Stomach (tissue), 19 donors: ENCODE measurements at places on chromosomes 2 and 18. TPM values are rescaled to one million over a fixed set of nuclear protein-coding genes. Genes with fewer than 3 reads are reported as not detected.

The IL1A gene
- not detected for total RNA-seq

The GRB14 gene
- 32.7 TPM for total RNA-seq

The NCKAP1 gene
- total RNA-seq, result 262 TPM

The CFAP65 gene
- not detected for total RNA-seq

The AOX1 gene
- total RNA-seq, result 18.0 TPM

The STAM2 gene
- total RNA-seq, result 53.0 TPM

The SAP130 gene
- total RNA-seq, result 4.8 TPM

The AP1S3 gene
- 4.8 TPM for total RNA-seq

DNA sequence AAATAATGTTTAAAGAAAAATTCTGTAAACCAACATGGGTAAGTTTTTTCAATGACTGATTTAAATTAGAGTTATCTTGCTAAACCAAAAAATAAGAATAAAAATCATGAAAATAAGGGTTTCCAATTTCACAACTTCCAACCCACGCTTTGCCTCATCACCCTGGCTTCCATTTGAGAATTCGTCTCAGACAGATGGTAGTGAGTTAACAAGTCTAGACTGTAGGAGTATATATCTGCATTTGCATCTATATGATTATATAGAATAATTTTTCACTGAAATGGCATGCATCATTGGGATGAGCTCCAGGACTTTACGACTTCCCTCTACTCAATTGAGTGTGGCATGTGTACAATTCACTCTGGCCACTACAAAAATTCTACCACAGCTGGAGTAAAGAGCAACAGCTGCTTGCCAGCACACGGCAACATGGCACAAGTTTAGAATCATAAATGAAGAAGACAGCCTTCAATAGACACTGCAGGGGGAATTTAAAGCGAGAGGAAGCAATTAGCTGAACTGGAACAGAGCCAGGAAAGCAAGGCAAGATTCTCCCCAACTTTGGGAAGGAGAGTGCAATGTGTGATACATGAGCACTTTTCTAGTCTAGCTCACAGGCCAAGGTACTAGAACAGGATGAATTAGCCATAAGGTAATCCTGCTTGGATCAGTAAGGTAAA lies 1673.5 kb upstream of the CELF4 start:
- DNase-seq, result no peak

DNA sequence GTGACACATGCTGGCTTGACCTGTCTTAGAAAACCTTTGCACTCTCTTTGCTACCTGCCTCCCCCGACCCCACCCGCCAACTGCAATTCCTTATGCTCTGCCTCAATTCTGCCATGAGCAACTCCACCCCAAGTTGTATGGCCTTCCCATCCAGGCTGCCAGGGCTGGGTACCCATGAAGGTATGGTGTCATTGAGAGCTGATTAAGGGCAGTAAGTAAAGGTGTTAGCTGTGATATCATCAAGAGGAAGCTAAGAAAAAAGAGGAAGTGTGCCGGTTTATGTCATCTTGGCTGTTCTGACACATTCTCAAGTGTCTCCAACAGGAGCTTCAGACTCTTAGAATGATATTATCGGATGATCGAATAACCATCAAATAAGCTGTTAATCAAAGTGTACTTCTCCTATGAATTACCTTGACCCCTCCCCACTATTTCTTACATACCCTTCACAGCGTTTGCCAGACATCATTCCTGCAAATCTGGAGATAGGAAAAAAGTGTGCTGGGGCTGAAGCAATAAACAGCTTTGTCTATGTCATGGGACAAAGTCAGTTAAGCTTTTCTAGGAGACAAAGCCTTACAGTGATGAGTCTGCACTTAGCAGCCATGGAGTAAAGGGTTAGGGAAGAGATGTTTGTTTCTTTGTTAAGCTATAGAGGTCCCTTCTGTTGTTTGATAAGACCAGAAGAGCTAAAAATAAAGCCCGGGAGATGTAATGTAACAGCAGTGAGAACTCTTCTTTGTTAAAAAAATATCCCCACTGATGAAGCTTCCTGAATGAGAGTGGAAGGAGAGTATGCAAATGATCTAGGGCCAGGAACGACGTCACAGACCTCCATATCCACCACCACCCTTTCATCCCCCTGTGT lies 40.4 kb upstream of the SMAD2 start:
- no peak for DNase-seq

GRCh38 chr2:155867564-155867963 lies 465.0 kb downstream of the NR4A2 start:
- DNase-seq, result no peak

GRCh38 chr2:44844651-44845270 lies 96.7 kb upstream of the SIX3 start:
- no peak for DNase-seq

GRCh38 chr2:151651274-151651673 lies 83.0 kb downstream of the NEB start:
- DNase-seq, result no peak

DNA sequence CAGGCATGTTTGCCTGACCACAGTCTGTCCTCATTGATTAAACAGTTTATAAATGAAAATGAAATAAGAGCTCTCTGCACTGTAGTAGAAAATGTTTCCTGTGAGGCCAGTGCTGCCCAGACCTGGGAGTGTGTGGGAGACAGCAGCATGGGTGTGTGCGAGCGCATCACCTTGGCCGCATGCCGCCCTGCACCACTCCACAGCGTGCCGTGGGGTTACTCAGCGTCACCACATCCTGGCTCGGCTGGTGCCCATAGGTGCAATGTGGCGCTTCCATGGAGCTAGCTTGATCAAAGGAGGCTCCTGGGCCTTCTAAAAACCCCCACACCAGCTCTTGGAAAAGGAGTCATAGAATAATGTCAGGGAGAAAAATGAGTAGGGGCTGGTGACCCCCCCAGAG lies 76.0 kb upstream of the EPC2 start:
- DNase-seq, result no peak

DNA sequence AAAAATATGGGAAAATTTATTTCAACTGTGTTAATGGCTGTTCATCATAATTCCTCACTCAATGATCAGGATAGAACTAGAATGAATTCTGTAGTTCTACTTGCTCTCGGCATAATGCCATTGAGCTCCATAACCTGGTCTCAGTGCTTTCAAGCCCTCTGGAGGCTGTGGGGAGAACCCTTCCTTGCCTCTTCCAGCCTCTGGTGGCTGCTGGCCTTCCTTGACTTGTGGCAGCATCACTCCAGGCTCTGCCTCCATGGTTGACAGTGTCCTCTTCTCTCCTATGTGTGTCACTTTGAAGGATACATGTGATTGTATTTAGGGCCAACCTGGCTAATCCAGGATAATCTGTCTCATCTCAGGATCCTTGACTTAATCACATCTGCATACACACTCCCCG lies 26.9 kb upstream of the CABYR start:
- DNase-seq, result no peak

GRCh38 chr2:230602562-230603230 lies 109.9 kb upstream of the CAB39 start:
- no peak for DNase-seq

GRCh38 chr18:77254711-77255405 lies 5.2 kb downstream of the GALR1 start:
- no peak for DNase-seq

- no peak for DNase-seq
These were observed 247.3 kb upstream of the SP5 start for GRCh38 chr2:170467568-170468422.

DNA sequence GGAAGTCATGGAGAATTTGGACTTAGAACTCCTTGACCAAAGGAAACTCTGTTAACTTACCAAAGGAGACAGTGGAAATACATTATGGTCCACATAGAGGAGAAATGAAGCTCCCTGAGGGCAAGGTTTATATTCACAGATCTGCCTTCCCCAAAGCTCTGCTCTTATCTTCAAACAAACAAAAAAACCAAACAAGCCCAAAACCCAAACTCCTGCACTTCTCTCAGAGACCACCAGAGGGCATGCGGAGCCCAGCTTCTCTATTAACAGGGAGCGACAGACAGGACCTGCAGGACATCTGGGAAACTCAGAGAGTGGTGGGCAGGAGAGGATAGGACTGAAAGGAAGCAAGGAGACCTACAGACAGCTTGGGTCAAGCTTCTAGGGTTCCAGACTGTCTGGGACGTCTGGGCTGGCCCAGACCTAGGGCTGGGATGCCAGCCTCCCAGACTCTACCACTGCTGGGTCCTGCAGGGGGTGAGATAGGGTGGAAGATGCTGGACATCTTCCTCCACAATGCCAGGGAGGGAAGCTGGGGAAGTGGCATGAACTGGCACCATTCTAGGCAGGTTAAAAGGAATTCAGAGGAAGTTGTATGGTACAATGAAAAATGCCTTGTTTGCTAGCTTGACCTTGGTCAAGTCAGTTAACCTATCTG lies 4.0 kb upstream of the WNT10A start:
- peak; percentile 75 for DNase-seq

- no peak for DNase-seq
These were observed 319.5 kb downstream of the ALK start for GRCh38 chr2:29601872-29602271.

DNA sequence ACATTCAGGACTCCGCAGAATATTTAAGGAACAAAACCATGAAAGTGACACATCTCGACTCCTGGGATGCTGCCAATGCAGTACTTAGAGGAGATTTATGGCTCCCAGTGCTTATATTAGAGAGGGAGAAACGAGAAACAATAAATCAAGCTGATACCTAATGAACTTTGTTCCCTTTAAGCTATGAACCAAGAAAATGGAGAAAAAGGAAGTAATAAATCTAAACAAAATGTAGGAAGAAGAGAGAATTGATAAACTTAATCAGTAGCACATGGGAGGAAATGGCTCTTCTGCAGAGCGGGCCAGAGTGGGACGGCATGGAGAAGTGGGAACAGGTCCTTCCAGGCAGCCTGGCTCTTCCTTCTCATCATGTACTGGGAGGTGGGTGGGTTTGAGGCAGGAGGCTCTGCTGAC lies 42.7 kb downstream of the NPPC start:
- DNase-seq, result no peak

- DNase-seq, result no peak
These were observed 954.7 kb upstream of the FANCL start for GRCh38 chr2:59195851-59196250.

- peak; percentile 84 for DNase-seq
These were observed at the start of gene GNAL for GRCh38 chr18:11688972-11689668. Gene GNAL, plus strand, starts transcription at chr18:11689264. Its CDS starts 300 bp downstream, at chr18:11689564.

DNA sequence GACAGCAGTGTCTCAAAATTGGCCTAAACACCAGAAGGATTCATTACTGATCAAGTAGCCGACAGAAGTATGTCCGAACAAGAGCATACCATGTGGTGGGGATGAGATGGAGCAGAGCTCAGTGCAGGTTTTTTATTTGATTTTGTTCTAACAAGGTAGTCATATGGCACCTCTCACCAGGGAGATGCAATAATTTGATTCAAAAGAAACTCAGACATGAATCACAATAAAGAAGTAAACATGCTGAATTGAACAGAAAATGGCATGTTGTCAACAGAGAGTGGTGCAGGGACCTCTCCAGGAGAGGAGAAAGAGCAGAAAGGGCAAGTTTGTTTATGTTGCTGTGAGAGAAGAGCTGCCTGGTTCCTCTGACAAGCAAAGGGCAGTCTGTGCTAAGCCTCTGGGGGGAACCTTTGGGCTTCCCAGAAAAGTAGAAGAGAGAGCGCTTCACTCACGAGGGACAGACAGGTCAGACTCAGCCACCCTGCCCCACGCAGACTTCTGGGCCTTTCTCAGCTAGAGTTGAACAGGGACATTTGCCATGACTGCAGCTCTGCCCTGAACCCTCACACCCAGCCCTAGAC lies 351.3 kb upstream of the RAB12 start:
- no peak for DNase-seq

GRCh38 chr2:157312866-157313486 lies 12.6 kb downstream of the ERMN start:
- DNase-seq, result no peak

- peak; percentile 49 for DNase-seq
These were observed 13.2 kb downstream of the SPATS2L start for GRCh38 chr2:200319548-200320337.

DNA sequence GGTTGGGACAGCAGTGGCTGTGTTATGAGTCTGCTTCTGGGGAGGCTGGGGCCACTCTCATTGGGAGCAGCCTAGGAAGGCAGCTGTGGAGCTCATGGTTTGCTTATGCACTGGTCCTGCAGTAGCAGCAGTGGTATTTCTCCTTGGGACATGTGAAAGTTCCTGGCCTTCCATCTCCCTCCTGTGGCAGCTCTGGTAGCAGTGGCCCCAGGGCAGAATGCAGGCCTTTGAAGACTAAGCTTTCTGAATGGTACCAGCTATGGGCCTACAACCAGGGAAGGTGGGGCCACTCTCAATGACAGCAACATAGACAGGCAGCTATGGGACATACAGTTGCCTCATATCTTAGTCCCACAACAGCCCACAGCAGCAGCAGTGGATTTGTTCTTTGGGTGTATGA lies 117.3 kb upstream of the VWC2L start:
- DNase-seq, result no peak

GRCh38 chr2:201909961-201910361 lies 103.6 kb downstream of the CDK15 start:
- DNase-seq, result peak; percentile 75

DNA sequence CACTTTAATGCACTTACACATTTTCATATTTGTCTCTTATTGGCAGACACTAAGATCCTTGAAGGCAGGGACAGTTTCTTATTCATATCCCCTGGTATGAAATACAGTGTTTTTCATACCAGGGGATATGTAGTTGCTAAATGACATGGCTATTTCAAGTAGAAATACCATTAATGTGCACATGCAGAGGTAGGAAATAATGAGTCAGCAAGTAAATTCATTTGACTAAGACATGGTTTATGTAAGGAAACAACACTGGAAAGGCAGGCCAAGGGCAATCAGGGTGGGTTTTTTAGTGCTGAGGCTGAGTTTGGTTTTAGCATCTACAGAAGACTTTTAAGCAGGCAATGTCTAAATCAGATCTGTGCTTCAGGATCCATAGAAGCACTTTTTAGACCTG lies 155.9 kb downstream of the WDPCP start:
- no peak for DNase-seq

DNA sequence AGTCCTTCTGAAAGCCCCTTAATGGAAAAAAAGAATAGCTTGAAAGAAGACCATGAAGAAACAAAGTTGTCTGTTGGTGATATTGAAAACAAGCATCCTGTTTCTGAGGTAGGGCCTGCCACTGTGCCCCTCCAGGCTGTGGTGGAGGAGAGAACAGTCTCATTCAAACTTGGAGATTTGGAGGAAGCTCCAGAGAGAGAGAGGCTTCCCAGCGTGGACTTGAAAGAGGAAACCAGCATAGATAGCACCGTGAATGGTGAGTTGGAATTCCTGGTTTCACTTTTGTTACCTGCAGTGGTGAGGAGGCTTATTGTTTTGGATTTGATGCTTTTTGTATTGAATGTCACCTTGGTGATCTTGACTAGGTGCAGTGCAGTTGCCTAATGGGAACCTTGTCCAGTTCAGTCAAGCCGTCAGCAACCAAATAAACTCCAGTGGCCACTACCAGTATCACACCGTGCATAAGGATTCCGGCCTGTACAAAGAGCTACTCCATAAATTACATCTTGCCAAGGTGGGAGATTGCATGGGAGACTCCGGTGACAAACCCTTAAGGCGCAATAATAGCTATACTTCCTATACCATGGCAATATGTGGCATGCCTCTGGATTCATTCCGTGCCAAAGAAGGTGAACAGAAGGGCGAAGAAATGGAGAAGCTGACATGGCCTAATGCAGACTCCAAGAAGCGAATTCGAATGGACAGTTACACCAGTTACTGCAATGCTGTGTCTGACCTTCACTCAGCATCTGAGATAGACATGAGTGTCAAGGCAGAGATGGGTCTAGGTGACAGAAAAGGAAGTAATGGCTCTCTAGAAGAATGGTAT lies 13.3 kb downstream of the SLC20A1 start:
- no peak for DNase-seq
